ENCODE measurements at places on chromosomes 2 and 18.

DNA sequence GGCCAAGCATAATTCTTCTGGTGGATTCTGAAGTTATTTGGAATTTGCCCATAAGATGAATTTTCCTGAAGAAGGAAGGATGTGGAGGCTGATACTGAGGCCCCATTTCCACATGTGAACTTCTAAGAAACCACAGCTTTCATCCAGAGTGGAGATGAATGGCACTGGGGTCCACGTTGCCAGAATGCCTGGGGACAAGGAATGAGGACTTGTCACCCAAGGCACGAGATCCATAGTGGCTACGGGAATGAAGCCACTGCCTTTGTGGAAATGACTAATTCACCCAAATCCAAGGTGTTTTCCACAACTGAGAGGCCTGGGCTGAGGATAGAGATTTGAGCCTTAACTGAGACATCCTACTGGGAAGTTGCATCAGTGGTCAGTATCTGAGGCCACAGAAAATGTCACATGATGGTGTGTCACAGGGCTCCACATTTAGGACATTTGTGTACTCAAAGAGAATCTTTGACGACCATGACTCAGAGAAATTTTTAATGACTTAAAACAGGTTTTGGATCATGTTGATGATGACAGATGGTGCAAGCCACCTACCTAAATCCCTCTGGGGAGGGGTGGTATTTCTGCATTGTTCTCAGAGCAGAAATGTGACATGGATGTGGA is 286.1 kb downstream of the SOX11 start:
- no peak for DNase-seq

- DNase-seq, result no peak
These were observed 1.7 kb upstream of the POLR2D start for GRCh38 chr2:127859712-127860085.

DNA sequence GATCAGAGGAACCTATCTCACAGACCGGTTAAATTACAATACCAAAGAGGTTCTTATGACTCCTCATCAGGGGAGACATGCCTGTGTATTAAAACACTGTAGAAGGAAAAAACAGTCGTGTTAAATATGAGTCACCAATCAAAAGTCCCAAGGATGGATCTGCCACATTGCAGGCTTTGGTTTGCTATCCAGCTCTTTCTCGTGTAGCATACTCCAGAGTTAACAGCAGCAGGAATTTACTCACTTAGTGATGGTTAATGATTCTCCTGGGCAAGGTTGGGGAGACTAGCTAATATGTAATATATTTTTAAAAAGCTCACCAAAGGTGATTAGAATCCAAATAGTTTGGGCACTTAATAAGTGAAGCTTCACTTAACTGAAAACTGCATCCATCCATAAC is 109.7 kb downstream of the MBD5 start:
- no peak for DNase-seq

DNA sequence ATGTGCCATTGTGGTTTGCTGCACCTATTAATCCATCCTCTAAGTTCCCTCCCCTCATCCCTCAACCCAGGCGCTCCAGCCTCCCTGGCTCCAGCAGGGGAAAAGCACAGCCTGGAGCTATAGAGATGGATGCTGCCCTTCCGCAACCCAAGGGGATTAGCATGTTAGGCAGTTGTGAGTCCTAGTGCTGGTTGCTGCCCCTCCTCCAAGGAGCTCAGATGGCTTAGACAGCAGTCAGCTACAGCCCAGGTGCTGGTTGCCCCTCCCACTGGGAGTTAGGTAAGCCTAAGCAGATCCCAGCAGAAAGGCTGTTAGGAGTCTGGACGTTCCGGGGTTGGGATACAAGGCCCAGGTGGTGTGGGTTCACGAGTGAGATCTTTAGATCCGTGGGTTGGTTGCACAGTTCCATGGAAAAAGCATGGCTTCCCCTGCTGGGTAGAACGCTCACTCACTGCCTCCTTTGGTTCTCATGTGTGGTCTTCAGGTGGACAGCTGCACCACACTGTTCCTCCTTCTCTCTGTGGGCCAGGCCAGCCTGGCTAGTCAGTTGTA is 446.1 kb downstream of the ZNF804A start:
- no peak for DNase-seq

- no peak for DNase-seq
These were observed 247.5 kb downstream of the NBAS start for GRCh38 chr2:15313657-15314056.

GRCh38 chr2:68366083-68366560 is 1.0 kb downstream of the PLEK start:
- DNase-seq, result no peak

- no peak for DNase-seq
These were observed 32.2 kb downstream of the MAPRE2 start for GRCh38 chr18:35073186-35074105.

GRCh38 chr2:129050101-129050500 is 731.4 kb upstream of the HS6ST1 start:
- DNase-seq, result no peak

DNA sequence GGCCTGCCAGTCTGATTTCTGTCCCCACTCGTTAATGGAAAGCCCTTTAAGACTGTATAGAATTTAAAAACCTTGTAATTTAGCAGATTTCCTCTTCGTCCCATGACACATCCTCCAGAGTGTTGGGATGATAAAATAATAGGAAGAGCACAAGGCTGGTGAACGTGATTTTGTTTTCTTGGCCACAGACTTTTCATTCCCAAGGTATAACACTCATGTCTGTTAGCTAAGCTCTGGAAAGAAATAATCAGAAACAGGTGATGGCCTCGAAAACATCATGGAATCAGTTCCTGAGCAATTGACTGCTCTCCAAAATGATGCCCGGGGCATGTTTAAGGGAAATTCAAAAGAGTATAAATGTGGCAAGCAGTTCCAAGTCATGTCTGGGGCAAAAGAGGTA is 337.8 kb upstream of the TCF4 start:
- DNase-seq, result no peak

- DNase-seq, result no peak
These were observed 84.5 kb upstream of the SNTG2 start for GRCh38 chr2:866009-866680.

DNA sequence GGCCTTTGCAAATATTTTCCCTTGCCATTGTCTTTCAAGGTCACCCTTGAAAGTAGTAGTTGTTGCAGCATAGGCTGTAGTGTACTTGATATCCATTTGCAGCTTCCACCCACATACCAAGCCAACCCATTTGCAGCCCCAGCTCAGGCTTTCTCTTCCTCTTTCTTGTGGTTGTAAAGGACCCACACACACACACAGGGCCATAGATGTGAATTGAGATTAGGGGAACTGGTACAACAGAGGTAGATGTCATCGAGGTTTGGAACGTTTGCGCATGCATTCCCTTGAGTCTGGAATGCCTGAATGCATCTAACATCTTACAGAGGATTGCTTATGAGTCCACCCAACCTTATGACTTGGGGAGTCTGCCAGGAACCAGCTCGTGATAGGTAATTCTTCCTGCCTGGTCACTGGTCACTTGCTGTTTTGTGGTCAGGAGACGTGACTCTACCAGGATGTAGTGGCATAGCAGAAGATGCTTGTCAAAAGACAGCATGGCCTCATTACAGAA is 91.9 kb downstream of the MRPS9 start:
- DNase-seq, result no peak

Data from NCI-H460 (cell line).